ENCODE measurements at places on chromosomes 4 and X.

GRCh38 chr4:147525494-147526271 lies 44.8 kb downstream of the EDNRA start:
- no peak for DNase-seq

DNA sequence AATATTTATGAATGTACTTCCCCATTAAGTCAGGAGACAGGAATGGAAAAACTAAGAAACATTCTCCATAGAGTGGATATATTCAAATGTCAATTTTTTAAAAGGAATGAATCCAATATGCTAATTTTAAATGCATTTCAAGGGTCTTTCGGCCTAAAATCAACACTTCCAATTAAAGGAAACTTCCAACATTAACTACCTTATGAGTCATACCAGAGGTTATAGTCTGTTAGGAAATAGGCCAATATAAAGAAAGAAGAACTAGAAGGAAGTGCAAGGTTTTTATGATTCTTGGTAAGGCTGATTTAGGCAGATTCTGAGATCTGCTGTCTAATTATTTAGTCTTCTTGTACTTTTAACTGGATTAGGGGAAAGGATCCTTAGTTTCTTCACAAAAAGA lies 260.1 kb upstream of the EDNRA start:
- DNase-seq, result no peak

DNA sequence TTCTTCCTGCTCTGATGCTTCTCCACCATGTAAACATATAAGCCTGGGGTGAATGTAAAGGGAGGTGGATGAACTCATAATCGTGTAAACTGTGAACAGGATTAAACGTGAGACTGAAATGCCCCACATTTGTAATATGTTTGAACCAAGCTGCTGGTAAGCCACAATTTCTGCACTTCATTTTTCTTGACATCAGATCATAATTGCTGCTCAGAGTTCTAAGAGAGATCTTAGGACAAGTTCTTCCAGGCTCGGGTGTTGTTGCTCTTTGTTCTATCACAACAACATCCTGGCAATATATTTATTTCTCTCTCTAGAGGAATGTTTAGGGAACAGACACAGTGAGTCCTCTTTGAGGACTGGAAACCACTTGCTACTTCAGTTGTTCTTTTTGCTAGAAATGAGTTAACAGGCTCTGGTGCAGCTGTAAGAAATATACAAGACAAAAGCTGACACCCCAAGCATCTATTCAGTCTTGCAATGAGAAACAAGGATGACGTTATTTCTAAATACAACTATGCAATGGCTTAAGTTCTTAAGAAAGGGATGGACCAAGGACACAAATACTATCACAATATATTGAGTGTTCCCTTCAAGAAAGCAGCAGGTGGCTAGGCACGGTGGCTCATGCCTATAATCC lies 59.6 kb downstream of the LNX1 start:
- DNase-seq, result no peak

DNA sequence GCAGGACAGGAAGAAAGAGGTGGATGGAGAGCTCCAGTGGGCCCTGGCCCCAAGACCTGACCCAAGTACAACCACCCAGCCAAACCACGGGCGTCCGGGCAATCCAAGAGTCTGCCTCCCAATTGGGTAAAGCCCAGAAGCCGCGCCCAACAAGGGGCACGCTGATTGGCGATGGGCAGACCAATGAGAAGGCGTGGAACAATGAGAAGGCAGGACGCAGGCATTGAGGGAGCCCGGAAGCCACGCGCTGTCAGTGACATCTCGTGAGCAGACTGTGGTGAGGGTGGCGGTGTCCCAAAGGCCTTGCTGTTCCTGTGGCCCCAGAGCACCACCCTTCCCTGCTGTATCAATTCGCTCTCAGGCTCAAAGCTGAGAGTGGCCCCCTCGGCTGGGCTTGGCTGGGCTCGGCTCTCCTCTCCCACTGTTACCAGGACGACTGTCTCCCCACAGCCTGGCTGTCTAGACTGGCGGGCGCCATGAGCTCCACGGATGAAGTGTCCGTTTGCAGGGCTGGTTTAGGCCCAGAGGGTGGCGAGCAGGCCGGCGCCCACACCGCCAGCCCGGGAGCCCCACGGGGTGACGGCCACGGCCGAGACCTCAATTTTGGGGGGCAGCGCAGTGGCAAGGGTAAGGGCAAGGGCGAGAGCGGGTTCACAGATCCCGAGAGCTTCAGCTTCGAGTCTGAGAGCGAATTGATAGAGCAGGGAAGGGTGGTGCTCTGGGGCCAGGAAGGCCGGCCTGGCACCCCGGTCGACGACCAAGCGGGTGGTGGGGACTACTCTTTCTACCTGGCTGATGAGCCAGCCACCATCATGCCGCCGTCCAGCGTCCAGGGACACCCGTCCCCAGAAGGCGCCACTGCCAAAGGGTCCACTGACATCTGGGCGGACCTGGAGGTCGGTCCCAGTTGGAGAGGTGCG lies at the start of gene LOC101059915:
LOC101059915 (plus strand) TSS at position 219 of the 920 bp plus-strand sequence.
- DNase-seq, result no peak

- DNase-seq, result no peak
These were observed 26.5 kb upstream of the FUNDC1 start for GRCh38 chrX:44569122-44569521.

- no peak for DNase-seq
These were observed 593 bp downstream of the SH3RF1 start for GRCh38 chr4:169269916-169270809.

- no peak for DNase-seq
These were observed 6.0 kb downstream of the WWC2 start for GRCh38 chr4:183105092-183105491.

- no peak for DNase-seq
These were observed 103.8 kb upstream of the QRFPR start for GRCh38 chr4:121484633-121485032.

DNA sequence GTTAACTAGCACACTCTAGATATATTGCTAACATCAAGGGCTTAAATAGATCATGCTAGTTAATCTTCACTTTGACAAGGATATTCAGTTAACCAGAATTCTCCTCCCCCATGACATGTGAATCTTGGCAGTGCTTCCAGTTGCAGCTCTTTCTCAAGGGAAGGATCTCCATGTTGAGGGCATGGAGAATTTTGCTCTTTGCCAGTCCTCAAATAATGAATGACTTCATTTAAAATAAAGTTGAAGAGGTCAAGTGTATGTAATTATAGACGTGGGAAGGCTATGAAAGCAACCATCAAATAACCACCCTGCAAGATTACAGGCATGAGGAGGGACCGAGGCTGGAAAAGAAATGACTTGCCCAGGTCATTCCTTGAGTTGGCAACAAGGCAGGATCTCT lies 87.3 kb upstream of the CPEB2 start:
- no peak for DNase-seq
